ENCODE measurements at places on chromosomes 5 and 9. TPM values are rescaled to one million over a fixed set of nuclear protein-coding genes. Genes with fewer than 3 reads are reported as not detected.
A peak's percentile ranks its signal among the peaks of the same experiment; 100 is the strongest.

GRCh38 chr9:84879631-84880030, 210.1 kb downstream of the NTRK2 start:
- no peak for DNase-seq

Gene PCDHB9
- 1.9 TPM for total RNA-seq

Gene ZFR
- 95.5 TPM for total RNA-seq

Gene FREM1
- 0.37 TPM for total RNA-seq

DNA sequence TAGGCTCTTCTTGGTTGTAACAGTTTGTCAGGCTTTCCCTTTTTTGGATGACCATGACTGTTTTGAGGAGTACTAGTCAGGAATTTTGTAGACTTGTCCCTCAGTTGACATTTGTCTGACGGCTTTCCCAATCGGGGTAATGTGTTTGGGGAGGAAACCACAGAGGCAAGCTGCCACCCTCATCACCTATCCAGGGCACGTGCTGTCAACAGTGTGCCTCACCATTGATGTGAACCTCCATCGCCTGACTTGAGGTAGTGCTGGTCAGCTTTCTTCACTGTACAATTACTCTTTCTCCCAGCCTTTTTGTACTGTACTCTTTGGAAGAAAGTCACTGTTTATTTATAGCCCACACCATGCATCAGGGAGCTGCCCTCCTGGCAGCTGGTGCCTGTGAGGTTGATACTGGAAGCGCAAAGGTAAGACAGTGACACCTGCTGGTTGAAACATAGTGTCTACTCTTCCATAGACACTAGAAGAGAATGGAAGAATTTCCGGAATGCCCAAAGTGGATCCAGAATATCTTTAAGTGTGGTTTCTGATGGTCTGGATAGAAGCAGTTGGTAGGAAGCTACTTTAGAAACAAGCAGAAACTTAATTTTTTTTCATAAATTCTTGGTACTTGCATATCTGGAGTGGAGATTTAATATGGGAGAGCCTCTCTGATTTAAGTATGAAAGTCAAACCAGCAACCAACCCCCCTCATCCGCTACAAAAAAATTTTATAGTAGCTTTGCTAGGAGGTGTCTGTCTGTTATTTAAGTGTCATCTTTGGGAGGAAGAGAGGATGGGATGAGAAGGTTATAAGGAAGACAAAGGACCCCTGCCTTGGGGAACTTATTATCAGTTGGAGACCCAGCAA, 69.3 kb downstream of the SNX30 start:
- peak; percentile 51 for DNase-seq

Gene IL13
- total RNA-seq, result not detected

- DNase-seq, result no peak
Measured at GRCh38 chr5:40547994-40548575, 131.6 kb upstream of the PTGER4 start.

DNA sequence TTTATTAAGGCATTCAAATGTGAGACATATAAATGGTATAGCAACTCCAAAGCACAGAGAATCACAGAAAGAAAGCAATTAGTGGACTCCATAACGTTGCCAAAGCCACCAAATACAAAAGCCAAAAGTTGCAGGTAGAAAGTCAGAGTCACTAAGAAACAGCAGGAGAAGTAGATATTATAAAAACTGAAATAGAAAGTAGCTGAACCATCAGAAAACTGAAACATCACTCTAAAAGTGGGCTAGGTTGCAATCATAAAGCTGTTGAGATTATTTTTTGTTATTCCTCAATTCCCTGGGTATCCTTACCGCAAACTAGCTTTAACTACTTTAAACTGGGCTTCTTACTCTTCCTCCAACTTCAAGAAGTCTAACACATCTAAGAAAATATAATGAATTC, 108.1 kb upstream of the ARRDC3 start:
- no peak for DNase-seq

Gene PCDHB16
- total RNA-seq, result 0.10 TPM

Gene PCDHB7
- not detected for total RNA-seq

DNA sequence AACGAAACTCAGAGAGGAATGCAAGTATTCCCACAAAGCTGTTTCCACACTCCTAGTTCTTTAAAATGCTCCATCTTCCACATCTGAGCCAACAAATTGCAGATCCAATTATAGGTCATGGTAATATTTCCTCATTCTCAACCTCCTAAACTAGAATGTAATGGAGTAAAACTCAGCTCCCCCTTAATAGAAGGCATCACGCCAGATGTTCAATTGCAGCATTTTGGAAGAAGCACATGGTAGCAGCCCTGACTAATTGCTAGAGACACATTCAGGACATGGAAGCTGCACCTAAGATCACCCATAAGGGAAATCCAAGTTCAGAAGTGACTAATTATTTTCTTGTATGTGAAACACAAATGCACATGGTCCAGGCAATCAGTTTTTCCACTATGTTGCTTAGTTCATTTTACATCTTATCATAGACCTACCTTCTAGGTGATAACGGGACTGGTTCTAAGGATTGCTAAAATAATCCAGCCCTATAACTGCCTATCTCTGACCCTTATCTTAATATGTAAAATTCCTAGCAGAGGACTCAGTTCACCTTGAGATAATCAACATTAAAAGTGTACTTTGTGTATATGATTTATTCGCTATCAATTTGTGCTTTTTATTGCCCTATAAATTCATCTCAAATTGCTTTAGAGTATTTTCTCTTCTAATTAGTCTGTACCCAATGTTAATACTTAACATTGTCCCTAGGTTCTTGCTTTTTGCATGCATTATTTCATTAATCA, 75.1 kb downstream of the GABRB2 start:
- no peak for DNase-seq

DNA sequence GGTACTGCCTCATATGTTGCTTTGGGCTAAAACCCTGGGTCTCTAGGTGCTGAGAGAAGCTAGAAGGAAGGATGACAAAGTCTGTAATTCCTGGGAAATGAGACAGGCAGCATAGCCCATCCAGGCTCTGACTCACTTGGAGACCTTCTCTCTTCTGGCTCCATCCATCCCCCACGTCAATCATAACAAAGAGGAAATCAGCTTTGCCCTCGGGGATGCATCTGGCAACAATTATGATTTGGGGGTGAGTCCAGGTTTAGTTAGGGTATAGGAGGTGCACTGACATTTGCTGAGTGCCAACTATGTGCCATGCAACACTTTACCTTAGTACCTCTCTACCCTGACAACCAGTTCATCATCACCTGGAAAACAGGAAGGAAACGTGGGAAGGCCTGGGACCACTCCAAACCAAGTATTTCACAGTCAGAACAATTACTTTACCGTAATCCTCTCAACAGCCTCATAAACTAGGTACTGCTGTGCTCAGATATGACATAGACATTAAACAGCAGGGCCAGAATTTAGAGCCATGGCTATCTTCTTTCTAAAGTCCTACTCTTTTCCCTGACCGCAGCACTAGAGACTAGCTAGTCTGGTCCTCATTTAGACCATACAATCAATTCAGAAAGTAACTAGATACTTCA, 39.1 kb upstream of the GZMA start:
- DNase-seq, result peak; percentile 62

Gene TPPP
- total RNA-seq, result not detected

Gene SH2D3C
- not detected for total RNA-seq

Gene QSOX2
- 22.7 TPM for total RNA-seq

GRCh38 chr9:77450085-77450475, 198.0 kb downstream of the GNA14 start:
- DNase-seq, result no peak

DNA sequence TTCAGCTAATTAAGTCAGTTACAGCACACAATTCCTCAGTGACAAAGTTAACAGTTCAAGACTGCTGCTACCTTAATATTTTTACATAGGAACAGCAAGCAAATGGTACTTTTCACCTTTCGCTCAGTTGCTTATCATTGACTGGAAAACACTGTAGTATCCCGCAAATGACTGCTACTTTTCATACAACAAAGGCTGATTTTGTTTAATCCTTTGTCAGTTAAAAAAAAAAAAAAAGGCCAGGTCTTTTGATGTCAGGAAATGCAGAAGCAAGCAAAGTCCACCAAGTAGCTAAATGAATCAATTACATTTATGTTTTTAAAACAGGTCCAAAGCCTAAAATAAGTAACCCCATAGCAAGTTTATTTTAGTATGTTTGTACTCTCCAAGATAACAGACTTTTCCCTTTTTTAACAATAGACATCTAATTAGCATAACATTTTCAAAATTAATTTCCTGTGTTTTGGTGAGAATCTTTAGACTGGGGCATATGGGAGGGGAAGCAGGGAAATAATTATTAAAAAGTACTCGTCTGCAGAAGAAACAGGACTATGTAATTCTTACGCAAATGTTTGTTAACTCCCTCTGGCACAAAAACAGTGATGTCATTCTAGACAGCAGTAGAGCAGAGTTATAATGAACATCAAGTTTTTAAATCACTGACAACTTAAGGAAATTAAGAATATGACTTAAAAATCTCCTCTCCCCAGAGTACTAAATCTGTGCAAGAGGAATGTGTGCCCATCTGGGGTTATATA, 9.6 kb downstream of the PFDN1 start:
- no peak for DNase-seq

- no peak for DNase-seq
Measured at GRCh38 chr5:94932259-94932658, 313.8 kb downstream of the SLF1 start.

- no peak for DNase-seq
Measured at GRCh38 chr9:112555844-112556482, 69.3 kb downstream of the KIAA1958 start.

- no peak for DNase-seq
Measured at GRCh38 chr5:99331061-99331460, 402.3 kb upstream of the CHD1 start.

Gene C9orf153
- total RNA-seq, result not detected

DNA sequence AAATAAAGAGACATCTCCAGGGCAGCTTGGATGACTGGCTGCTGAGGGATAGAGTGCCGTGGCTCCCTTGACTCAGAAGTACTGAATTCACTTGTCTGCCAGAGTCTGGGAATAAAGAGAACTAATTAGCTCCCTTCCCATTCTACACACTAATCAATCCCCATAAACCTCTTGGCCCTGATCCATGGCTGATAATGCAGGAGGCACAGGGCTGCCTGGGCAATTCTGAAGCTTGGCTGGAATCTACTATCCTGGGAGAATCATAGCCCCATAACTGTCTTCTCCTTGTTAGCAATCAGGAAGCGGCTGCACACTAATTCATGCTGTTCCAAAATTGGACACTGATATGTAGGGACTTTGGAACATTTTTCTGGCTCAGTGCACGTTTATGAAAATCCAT, 197.7 kb downstream of the PTTG1 start:
- DNase-seq, result no peak

DNA sequence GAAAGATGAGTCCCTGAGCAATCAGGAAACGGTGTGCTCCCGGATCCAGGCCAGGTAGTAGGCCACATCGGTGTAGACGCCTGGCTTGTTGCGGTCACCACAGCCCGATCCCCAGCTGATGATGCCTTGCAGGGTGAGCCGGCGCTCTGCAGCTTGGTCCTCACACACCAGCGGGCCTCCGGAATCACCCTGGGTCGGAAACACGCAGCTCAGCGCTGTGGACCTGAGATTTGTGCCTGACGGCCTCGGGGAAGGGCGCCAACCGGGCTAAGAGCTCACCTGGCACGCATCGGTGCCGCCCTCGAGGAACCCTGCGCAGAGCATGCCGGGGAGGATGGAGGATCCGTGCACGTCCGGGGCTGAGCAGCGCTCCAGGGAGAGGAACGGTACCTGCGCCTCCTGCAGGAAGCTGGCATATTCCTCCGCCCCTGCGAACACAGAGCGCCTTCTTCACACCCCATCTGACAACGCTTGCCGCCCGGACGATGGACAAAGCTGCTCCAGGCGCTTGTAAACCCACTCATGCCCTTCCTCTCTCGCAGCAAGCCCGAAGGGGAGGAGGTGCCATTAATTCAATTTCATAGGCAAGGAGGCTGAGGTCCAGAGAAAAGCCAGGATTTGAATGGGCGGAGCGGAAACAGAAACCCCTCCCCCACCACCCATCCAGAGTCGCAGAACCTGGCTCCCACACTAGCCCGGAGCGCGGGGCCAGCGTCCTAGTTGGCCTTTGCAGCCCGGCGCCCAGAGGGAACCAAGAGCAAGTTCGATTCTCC, 2.0 kb upstream of the PFN3 start:
- peak; percentile 75 for DNase-seq

DNA sequence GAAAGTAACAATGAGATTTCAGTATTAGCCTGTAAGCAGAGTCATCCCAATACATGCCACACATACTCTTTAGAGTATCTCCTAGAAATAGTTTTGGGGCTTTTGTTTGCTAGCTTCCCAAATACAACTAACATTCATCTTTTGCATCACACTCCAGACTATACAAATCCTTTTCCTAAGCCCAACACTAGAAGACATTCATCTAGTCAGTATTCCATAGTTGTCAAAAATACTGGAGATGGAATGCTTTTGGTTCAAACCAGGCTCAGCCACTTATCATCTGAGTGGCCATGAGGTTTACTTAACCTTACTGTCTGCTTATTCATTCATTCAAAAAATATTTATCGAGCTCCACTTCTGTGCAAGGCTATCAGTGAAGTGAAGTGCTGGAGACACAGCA, 205.1 kb upstream of the SGCD start:
- DNase-seq, result no peak

GRCh38 chr9:104386425-104387069, 117.5 kb upstream of the OR13F1 start:
- no peak for DNase-seq

Gene BTNL9
- total RNA-seq, result 0.99 TPM

Gene SPATA31A3
- not detected for total RNA-seq

DNA sequence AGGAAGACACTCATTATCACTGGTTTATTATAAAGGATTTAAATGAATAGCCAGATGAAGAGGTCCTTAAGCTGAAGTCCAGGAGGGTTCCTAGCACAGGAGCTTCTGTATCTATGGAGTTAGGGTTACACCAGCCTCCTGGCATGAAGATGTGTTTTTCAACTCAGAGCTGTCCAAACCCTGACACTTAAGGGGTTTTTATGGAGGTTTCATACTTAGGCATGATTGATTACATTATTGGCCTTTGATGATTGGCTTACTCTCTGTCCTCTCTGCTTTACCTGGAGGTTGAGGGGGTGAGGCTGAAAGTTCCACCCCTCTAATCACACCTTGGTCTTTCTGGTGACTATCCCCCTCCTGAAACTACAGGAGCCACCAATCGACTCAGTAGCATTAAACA, 84.9 kb upstream of the ZNF169 start:
- DNase-seq, result no peak

Gene ANGPTL2
- 7.1 TPM for total RNA-seq

DNA sequence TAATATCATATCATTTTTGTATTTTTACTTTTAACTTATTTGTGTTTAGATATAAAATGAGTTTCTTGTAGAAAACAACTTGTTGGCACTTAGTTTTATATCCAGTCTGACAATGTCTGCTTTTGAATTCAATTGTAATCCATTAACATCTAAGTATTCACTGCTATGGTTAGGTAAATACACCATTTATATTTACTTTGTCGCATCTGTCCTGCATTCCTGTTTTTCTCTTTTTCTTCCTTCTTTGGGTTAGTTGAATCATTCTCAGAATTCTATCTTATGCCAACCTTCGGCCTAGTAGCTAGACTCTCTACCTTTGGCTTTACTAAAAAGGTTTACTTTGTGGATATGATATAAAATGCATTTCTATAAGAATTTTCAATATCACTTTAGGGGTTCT, 107.6 kb downstream of the PLCXD3 start:
- DNase-seq, result no peak

Gene IL9
- total RNA-seq, result not detected
